ENCODE measurements at places on chromosomes 5 and 9.

GRCh38 chr5:142013734-142014521, 1.1 kb upstream of the GNPDA1 start:
- no peak for DNase-seq

GRCh38 chr5:89901346-89901745, 508.2 kb downstream of the CETN3 start:
- no peak for DNase-seq

- DNase-seq = no peak
Measured at GRCh38 chr9:106860721-106861639, 2.0 kb upstream of the ZNF462 start.

DNA sequence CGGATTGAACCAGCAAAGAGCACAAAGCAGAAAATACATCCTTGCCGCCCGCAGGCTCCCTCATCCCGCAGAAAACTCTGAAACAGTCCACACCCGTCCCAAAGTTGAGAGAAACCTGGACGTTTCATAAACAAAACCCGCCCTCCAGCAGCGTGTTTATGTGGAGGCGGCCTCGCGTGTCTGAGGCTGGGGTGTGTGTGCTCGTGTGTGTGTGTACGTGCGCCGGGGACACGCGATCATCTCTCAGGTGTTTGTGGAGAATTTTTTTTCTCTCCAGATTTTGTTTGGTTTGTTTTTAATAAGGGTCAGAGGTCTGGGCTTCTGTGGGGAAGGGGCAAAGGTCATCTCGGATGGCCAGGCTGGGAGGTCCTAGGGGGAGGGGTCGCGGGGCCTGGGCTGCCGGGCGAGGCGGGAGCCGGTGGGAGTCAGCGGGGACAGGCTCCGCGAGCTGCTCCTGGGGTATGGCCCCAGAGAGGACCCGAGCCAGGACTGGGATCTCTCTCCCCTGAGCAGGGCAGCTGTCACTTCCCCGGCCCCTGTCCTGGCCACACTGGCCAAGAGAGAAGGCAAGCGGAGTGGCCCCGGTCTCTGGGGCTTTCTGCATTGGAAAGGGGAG, 206.4 kb downstream of the C9orf50 start:
- DNase-seq = peak; percentile 19

GRCh38 chr5:133373121-133373870, 239.0 kb downstream of the FSTL4 start:
- DNase-seq = no peak

GRCh38 chr5:169710675-169711074, 73.6 kb downstream of the DOCK2 start:
- DNase-seq = no peak

GRCh38 chr5:87390075-87390474, 22.7 kb downstream of the CCNH start:
- DNase-seq = no peak

- no peak for DNase-seq
Measured at GRCh38 chr5:155529362-155529761, 515.8 kb downstream of the KIF4B start.

- peak; percentile 26 for DNase-seq
Measured at GRCh38 chr5:108382784-108383330, 959 bp upstream of the FBXL17 start.

- DNase-seq = no peak
Measured at GRCh38 chr9:37187292-37187691, 66.9 kb downstream of the ZCCHC7 start.

Data from NCI-H526 (cell line).